Pancreas (tissue), 10 donors: ENCODE measurements at places on chromosomes 2 and 18. TPM values are rescaled to one million over a fixed set of nuclear protein-coding genes. Genes with fewer than 3 reads are reported as not detected.
A peak's percentile ranks its signal among the peaks of the same experiment; 100 is the strongest.

- no peak overlapping the region for H3K4me3 ChIP-seq
- no peaks in the 10 kb centered on the region for H3K27me3 ChIP-seq
- H3K4me1 ChIP-seq, result no peaks in the 10 kb centered on the region
- no peaks in the 10 kb centered on the region for H3K36me3 ChIP-seq
- H3K27ac ChIP-seq, result no peak overlapping the region
- DNase-seq, result no peak
Measured at GRCh38 chr18:27894746-27895145, 282.2 kb downstream of the CDH2 start.

- H3K36me3 ChIP-seq, result no peaks in the 10 kb centered on the region
- no peak overlapping the region for H3K4me3 ChIP-seq
- H3K4me1 ChIP-seq, result no peaks in the 10 kb centered on the region
- no peak overlapping the region for H3K27ac ChIP-seq
Measured at GRCh38 chr2:144548532-144549191, 28.7 kb upstream of the ZEB2 start.

DNA sequence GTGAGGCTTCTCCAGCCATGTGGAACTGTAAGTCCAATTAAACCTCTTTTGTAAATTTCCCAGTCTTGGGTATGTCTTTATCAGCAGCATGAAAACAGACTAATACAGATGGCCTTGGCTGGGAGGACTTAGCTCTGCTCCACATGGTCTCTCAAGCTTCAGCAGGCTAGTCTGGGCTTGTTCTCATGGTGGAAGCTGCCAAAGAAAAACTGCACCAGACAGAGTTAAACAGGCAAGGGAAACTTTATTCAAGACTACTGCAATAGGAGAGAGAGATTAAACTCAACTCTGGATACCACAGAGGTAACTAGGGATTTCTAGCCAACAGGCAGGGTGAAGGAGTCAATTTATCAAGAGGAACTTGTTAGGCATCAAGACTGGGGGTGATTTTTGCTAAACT lies 142.1 kb downstream of the CABLES1 start:
- H3K36me3 ChIP-seq, result no peaks in the 10 kb centered on the region
- H3K4me3 ChIP-seq, result no peak overlapping the region
- no peaks in the 10 kb centered on the region for H3K4me1 ChIP-seq
- H3K27me3 ChIP-seq, result no peaks in the 10 kb centered on the region

GRCh38 chr2:215769246-215769645 lies 244.1 kb downstream of the MREG start:
- no peaks in the 10 kb centered on the region for H3K27me3 ChIP-seq
- DNase-seq, result no peak
- no peaks in the 10 kb centered on the region for H3K4me1 ChIP-seq
- no peak overlapping the region for H3K4me3 ChIP-seq
- H3K36me3 ChIP-seq, result no peaks in the 10 kb centered on the region

The BMP10 gene
- not detected for total RNA-seq

- no peaks in the 10 kb centered on the region for H3K4me1 ChIP-seq
- H3K27me3 ChIP-seq, result no peaks in the 10 kb centered on the region
- no peak for DNase-seq
- no peaks in the 10 kb centered on the region for H3K36me3 ChIP-seq
- H3K4me3 ChIP-seq, result no peak overlapping the region
Measured at GRCh38 chr2:2146969-2147900, 183.8 kb downstream of the MYT1L start.

- no peak overlapping the region for H3K27ac ChIP-seq
- no peak for DNase-seq
- no peaks in the 10 kb centered on the region for H3K4me1 ChIP-seq
- H3K27me3 ChIP-seq, result no peaks in the 10 kb centered on the region
- H3K4me3 ChIP-seq, result no peak overlapping the region
Measured at GRCh38 chr18:63492851-63493250, 16.1 kb downstream of the SERPINB5 start.

The NCKAP1 gene
- total RNA-seq, result 75.6 TPM

- H3K4me1 ChIP-seq, result peaks cover 36% of the 10 kb centered on the region
- H3K27me3 ChIP-seq, result no peaks in the 10 kb centered on the region
- H3K36me3 ChIP-seq, result no peaks in the 10 kb centered on the region
- peak overlapping the region; percentile 63 for H3K27ac ChIP-seq
- peak; percentile 85 for DNase-seq
Measured at GRCh38 chr2:172442072-172442895, 14.9 kb downstream of the ITGA6 start.

DNA sequence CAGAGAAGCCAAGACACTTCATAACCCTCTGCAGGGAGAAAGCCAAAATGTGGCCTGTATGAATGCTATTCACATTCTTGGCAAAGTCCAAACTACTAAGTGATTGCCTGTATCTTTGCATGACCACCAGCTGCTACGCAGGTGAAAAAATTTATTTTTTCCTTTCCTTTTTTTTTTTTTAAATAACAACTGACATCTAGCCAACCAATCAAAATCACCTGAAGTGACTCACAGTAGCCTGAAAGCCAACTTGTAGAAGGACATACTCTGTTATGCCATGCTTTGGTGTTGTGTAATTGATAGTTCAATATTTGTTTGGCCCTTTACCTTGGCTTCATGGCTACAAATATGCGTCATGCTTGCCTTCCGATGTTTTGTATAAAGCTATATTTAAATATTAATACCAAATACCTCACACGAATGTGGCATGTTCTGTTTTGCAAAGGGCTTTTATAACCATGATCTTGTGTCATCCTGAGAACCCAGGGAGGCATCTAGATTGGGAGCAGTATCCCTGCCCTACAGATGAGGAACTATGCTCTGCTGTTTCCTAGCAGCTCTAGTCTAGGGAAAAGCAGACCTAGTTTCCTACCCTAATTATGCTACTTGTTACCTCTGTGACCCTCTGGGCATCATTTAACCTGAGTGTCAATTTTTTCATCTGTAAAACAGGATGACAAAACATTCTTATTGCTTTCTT lies 102.1 kb downstream of the MYOM1 start:
- H3K36me3 ChIP-seq, result no peaks in the 10 kb centered on the region
- DNase-seq, result no peak
- peak overlapping the region; percentile 91 for H3K27ac ChIP-seq
- no peaks in the 10 kb centered on the region for H3K27me3 ChIP-seq
- H3K4me3 ChIP-seq, result no peak overlapping the region
